ENCODE measurements at places on chromosomes 11 and 22.

DNA sequence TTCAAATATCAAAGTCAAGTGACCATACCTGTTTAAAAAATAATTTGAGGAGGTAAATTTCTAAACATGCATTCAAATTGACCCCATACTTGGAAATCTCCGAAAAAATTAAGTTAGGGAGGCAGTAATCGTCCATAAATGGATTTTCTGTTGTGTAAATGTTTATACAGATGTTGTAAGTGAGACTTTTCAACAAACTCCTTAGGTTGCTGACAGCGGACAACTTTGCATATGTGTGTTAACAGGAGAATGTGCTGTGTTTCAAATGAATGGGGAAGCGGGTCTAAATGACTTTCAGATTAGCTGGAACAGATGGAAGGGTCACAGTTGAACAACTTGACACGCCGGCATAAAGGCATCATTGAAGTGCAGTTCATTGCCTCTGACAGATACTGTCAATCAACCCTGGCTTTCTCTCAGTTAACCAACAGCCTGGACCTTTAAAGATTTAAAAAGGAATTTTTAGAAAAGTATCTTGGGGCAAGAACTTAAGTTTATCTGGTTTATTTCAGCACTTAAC, 98.2 kb upstream of the DBX1 start:
- DNase-seq, result no peak

DNA sequence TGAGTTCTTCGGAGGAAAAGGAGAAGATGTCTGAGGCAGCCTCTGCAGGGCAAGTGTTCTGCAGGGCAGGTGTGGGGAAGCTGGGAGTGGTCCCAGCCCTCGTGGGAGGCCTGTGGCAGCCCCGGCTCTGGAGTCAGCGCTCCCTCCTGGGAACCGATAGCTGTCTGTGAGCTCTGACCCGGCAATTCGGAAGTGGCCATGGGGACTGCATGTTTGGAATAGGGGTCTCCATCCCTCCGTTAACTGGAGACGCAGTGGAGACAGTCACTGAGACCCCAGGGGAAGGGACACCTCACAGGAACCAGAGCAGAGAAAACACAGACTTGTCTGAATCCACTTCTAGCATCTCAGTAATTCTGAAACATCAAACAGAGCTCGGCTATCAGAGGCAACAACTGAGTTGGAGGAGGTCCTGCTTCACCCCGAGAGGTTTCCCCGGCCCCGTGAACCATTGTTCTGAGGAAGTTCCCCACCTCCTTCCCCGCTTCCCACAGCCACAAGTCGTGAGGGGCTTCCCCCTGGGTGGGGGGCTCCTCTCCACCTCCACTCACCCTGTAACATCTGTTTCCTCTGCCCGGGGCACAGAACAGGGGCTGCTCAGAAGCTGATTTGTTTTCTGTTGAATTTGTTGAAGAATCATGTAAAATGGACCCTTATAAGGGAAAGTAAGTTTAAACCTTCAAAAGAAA, 99.6 kb downstream of the BRD1 start:
- DNase-seq, result no peak

GRCh38 chr22:23497016-23497885, 82.8 kb downstream of the IGLL1 start:
- DNase-seq, result no peak

GRCh38 chr11:122758974-122759373, 79.3 kb upstream of the CRTAM start:
- no peak for DNase-seq

DNA sequence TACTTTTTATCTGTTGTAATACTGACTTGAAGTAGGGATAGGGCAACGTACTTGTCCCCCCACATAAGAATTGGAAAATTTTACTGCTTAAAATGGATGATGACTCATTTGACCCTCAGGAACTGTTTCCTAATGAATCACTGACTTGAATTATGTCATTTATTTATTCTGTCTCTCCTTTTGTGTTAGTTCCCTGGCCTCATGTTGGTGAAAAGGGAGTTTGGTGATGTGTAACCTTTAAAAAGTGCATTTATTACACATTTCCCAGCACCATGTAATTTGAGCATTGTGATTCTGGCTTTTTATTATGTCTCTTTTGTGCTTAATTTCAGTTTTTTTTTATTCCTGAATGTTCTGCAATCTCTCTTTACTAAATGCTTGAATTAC, 20.3 kb upstream of the PGM2L1 start:
- DNase-seq, result no peak

DNA sequence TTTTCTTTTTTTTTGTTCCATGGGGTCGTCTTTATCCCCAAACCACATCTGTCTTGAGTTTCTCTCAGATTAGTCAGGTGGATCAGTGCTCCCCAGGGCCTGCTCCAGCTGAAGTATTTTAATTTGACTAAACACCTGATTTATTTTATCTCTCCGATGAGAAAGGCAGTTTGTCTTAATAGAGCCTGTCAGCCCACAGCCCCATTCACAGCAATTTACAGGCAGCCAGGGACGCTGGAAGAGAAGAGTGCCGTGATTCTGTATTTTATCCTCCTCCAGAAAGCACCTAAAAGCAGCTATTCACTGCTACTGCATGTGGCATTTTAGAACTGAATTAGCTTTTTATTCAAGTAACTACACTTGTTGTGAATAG, 164.5 kb downstream of the SOX6 start:
- no peak for DNase-seq

- DNase-seq, result no peak
Observed at GRCh38 chr11:83374311-83374710, 88.1 kb upstream of the CCDC90B start.

All from iPS DF 6.9 (cell line).